ENCODE measurements at places on chromosomes 12 and 14.

DNA sequence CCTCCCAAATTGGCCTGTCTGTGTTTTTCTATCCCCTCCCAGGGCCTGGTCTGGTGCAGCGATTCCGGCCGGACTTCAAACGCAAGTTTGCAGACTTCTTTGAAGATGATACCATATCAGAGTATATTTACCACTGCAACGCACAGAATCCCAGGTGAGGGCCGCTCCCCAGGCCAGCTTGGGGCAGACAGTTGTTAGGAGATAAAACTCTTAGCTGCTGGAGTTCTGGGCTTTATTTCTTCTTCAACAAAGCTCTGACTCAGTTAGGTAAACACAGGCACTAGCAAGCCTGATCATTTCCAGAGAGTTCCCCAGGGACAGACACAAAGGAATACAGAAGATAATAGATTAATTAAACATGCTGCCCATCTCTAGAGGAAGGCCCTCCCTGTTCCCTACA is 8.3 kb downstream of the ABHD4 start:
- no peak for DNase-seq

- no peak for DNase-seq
These were observed 69.3 kb downstream of the SERPINA3 start for GRCh38 chr14:94681300-94682060.

- no peak for DNase-seq
These were observed 1.4 kb downstream of the TOMM20L start for GRCh38 chr14:58397156-58397555.

GRCh38 chr12:4353785-4354208 is 25.7 kb downstream of the FGF23 start:
- DNase-seq: no peak

GRCh38 chr14:96479435-96480146 is 22.6 kb upstream of the PAPOLA start:
- DNase-seq: no peak

DNA sequence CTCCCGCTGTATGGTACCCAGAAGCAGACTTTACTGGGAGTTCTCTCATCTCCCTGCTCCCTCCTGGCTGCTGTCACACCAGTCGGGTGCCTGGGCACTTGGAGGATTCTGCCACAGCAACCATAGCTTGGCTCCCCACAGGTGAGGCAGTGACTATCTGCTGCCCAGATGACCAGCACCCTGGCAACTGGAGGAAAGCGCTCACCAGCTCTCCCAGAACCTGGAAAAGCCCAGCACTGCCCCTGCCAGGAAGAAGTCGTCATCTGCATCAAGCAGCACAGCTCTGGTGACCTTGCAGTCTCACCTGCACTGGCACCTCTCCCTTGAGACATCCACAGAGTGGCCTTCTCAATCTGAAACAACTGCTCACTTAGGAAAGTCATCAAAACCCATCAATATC is 31.9 kb upstream of the TC2N start:
- no peak for DNase-seq

GRCh38 chr14:68395604-68396003 is 397.3 kb downstream of the ZFP36L1 start:
- DNase-seq: no peak

DNA sequence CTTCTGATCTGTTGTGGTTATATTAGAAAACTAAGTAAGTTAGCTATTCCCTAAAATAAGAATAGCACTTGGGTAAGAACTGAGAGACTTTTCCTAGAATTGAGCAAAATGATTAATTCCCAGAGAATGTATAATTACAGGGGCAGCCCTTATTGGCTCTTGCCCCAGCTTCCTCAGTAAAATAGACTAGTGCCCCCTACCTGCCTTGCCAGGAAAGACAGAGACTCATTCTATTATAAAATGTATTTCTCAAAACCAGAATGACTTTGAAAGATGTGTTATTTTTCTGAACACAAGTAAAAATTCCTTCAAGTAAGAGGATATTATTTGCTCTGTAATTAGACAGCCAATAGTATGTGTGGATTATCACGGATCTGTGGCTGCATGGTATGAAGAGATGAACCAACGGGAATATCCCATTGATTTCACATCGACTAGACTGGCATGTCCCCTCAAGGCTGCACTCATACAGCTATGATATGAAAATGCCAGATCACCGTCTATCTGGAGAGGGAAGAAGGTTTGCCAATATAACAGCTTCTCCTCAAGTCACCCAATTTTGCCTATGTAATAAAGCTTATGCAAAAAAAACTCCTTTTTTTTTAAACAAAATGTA is 7.4 kb upstream of the GLRX5 start:
- DNase-seq: no peak

GRCh38 chr14:104280085-104280901 is 141.9 kb downstream of the KIF26A start:
- DNase-seq: no peak

DNA sequence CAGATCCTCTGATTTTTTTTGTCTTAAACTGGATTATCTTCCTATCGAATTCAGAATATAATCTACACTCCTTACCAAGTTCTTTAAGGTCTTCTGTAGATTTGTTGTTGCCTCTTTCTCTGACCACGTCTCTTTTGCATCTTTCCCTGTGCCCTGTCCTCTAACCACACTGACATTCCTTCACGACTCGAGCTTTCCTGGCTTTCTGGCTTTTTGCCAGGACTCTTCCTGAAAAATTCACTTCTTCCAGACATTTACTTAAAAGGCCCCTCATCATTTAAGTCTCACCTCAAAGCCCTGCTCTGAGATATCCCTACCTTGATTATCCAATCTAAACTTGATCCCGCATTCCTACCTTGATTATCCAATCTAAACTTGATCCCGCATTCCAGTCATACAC is 422.3 kb upstream of the DCN start:
- no peak for DNase-seq

GRCh38 chr14:50772412-50772811 is 58.5 kb downstream of the NIN start:
- DNase-seq: no peak

DNA sequence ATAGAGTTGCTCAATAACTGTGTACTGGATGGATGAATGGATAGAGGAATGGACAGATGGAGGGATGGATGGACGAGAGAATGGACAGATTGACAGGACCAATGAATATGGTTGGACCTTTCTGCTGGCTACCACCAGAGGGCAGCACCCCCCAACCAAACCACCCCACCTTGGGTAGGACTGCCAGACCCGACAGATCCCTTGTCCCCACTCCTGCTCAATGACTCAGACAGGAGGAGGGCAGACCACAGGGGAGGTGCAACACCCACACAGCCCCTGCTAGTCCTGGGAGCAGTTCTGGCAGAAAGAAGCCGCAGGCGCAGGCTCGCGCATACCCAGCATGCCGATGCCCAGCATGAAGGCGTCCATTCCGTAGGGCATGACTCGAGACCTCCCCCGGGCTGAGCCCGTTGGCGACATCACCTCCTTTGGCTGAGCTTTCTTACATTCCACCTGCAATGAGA is 12.4 kb downstream of the MSI1 start:
- DNase-seq: peak; percentile 62

Data from activated naive CD8-positive, alpha-beta T cell treated with anti-CD3 and anti-CD28 coated beads, Interleukin-2, amount 50 U/mL, for 16 hours (primary cell).